ENCODE measurements at places on chromosomes 12 and 14.

GRCh38 chr14:95113476-95113875 is 43.9 kb downstream of the DICER1 start:
- DNase-seq: no peak

DNA sequence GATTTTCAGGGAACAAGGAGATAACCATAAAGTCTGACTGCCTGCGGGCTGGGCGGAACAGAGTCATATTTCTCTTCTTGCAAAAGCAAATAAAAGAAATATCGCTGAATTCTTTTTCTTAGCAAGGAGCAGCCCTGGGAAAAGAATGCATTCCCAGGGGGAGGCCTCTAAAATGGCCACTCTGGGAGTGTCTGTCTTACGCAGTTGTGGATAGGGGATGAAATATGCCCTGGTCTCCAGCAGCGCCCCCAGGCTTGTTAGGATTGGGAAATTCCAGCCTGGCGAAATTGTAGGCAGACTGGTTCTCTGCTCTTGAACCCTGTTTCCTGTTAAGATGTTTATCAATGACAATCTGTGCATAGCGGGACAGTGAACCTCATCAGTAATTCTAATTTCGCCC is 40.5 kb downstream of the PCNX1 start:
- DNase-seq: no peak

GRCh38 chr12:81077686-81078441 is at the start of gene ACSS3:
Gene ACSS3 (plus strand): TSS chr12:81078079. CDS start chr12:81078121, 42 bp downstream.
- no peak for DNase-seq

DNA sequence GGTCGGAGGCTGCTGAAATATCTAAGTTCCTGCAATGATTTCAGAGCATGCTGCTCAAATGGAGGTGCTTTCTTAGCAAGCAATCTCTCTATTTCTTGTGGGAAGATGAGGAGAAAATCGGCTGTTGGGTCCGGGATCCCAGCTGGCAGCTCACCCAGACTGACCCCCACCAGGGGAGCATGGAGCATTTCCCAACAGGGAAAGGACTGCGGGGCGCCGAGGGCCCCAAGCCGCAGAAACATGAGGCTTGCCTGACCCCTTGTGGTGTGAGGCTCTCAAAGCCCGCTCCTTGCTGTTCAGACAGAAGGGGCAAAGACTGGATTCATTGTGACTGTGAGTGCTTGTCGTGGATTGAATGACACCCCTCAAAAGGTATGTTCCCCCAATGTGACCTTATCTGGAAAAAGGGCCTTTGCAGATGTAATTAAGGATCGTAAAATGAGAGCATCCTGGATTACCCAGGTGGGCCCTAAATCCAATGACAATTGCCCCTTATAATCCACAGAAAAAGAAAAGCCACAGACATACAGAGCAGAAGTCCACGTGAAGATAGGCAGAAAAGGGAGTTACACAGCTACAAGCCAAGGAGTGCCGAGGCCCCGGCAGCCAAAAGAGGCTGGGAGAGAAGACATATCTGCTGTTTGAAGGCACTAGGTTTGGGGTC is 116.3 kb upstream of the VASH1 start:
- DNase-seq: no peak

GRCh38 chr14:94395888-94396574 is 7.6 kb upstream of the SERPINA1 start:
- no peak for DNase-seq

- no peak for DNase-seq
Observed at GRCh38 chr14:101237252-101237616, 324.1 kb upstream of the DIO3 start.

- DNase-seq: no peak
Observed at GRCh38 chr14:95117937-95118721, 39.2 kb downstream of the DICER1 start.

DNA sequence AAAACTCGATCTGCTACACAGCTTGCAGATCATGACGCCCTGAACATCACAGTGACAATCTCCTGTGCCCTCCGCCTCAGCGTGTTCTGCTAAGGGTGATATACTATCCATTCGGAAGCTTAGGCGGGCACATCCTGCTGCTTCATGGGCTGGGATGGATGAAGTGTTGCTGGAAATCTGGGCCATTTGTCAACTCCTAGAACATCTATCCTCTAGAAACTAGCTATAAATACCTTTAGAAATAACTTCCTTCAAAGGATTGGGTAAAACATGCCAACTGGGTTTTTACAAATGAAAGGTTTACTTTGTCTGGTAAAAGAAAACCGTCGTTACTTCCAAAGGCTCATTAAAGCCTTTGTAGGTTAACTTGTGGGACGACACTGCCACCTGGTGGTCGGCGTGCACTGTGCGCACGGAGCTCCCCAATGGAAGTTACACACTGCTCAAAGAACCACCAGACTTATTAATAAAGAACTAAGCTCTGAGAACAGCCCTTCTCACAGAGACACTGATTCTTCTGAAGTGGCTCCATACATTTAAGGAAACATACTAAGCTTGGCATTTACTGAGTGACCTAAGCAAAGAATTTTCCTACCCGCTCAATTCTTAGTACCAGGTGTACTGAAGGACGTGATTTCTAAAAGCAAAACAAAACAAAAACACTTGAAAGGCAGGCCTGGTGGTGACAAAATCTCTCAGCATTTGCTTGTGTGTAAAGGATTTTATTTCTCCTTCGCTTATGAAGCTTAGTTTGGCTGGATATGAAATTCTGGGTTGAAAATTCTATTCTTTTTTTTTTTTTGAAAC is 21.6 kb upstream of the CACNA2D4 start:
- DNase-seq: peak; percentile 37

DNA sequence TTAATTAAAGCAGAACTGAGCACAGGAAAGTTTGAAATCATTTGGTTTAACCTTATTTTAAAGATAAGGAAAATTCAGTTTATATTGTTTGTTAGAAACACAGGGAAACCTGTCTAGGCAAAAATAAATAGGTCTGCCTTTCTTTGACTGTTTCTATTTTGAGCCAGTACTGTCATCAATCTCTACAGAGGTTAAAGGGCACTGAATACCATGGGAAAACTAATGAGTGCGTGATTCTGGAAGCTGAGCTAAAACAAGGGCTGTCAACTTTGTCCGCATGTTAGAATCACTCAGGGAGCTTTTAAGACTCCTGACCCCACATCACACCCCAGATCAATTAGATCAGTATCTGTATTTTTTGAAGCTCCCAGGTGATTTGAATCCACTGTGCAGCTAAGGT is 38.8 kb downstream of the NOPCHAP1 start:
- no peak for DNase-seq

GRCh38 chr12:104494137-104494792 is 37.5 kb downstream of the CHST11 start:
- no peak for DNase-seq

GRCh38 chr12:58860056-58860787 is 60.1 kb downstream of the LRIG3 start:
- no peak for DNase-seq

DNA sequence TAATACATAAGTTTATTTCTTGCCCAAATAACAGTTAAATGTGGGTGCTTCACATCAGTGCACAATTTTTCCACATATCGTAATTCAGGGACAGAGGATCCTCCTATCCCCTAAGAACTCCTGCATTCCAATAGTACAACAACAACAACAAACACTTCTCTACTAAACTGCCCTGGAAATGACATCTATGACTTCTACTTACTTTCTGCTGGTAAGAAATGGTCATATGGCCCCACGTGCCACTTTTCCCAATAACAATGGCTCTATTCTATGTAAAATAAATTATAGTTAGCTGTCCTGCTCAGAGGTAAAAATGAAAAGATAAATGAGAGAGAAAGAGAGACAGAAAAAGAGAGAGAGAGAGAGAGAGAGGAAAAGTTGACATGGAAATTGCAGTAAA is 308.5 kb downstream of the ATXN7L3B start:
- DNase-seq: no peak

- peak; percentile 67 for DNase-seq
Observed at GRCh38 chr12:46383654-46384450, 11.3 kb upstream of the SLC38A2 start.

DNA sequence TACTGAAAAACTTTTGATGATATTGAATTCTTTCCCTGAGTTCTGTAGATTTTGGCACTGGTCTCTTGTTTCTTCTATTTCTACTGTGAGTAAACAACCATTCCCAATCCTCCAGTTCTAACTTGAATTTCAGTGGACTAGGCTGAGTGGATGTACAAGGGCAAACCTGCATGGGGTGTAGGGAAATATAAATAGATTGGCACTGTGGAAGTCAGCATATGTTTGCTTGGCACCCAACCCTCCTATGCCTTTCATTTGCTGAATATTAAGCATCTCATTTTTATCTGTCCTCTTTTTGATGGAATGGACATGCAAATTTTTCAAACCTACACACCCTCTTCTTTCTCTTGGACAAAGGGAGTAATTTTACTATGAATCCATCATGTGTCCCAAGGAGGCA is 828.3 kb downstream of the DIO2 start:
- DNase-seq: no peak

DNA sequence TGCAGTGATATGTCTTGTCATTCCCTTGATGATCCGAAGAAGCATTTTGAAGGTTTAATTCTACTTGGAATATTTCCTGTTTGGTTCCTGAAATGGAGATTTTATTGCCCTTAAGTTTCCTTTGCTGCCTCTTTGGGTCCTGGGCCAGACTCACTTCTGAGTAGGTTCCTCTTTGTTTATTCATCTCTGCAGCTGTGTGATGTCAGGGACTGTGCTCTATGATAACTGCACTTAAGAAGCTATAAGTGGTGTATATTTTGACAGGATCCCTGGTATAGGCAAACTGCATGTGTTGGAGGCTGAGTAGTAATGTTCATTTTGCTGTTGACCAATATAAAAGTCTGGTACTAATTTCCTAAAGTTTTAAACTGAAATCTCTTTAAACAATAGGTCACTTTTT is at the start of gene KLRC4:
TSS of gene KLRC4 (minus strand) at position 366 of the 400 bp plus-strand sequence. CDS start at position 184, 182 bp downstream.
- peak; percentile 15 for DNase-seq

DNA sequence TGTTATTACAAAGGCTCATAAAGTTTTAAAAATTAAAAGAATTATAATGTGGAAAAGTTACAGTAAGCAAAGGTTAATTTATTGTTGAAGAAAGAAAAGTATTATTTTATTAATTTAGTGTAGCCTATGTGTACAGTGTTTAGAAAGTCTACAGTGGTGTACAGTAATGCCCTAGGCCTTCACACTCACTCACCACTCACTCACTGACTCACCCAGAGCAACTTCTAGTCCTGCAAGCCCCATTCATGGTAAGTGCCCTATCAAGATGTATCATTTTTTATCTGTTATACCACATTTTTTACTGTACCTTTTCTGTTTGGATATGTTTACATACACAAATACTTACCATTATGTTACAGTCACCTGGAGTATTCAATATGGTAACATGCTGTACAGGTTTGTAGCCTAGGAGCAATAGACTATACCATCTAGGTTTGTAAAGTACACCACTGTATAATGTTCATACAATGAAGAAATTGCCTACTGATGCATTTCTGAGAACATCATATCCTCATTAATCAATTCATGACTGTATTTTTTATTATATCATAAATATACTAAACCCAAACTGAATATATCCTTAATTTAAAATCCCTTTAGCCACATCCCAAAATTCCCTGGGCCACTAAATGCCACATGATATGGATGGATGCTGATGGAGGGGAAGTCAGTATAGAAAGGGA is 43.6 kb upstream of the NID2 start:
- no peak for DNase-seq
